ENCODE measurements at places on chromosomes 16 and 17. TPM values are rescaled to one million over a fixed set of nuclear protein-coding genes. Genes with fewer than 3 reads are reported as not detected.

The NRN1L gene
- not detected for total RNA-seq

The EMC6 gene
- 18.9 TPM for total RNA-seq

The KRT9 gene
- not detected for total RNA-seq

The TOM1L1 gene
- total RNA-seq: 17.7 TPM

The ARHGAP27 gene
- 80.0 TPM for total RNA-seq

The SLC5A10 gene
- total RNA-seq: not detected

The CORO6 gene
- total RNA-seq: 23.6 TPM

The ASPHD1 gene
- not detected for total RNA-seq

The STH gene
- total RNA-seq: not detected

The MYH1 gene
- not detected for total RNA-seq

The C16orf92 gene
- total RNA-seq: not detected

DNA sequence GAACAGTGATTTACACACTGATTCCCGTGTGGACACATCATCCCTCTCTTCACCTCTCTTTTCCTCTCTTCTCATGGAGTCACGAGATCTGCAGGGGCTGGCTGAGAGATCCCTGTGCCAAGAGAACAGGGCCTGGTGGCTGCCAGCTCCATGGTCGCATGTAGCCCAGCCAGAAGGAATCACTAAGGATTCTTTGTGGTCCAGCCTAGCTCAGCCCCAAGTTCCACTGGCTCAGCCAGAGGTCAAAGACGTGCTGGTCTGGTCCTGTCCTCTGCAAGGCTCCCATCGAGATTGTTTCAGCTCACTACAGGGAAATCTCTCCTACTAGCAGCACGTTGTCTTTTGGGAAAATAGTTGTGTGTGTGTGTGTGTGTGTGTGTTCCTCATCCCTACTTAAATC, 66.4 kb downstream of the NDEL1 start:
- DNase-seq: no peak
- H3K36me3 ChIP-seq: peaks cover 22% of the 10 kb centered on the region
- no peaks in the 10 kb centered on the region for H3K27me3 ChIP-seq
- no peaks in the 10 kb centered on the region for H3K4me1 ChIP-seq
- no peak overlapping the region for H3K27ac ChIP-seq

- H3K4me1 ChIP-seq: no peaks in the 10 kb centered on the region
- no peaks in the 10 kb centered on the region for H3K36me3 ChIP-seq
- no peak overlapping the region for H3K4me3 ChIP-seq
- H3K27ac ChIP-seq: no peak overlapping the region
These were observed 636 bp upstream of the RAP1GAP2 start for GRCh38 chr17:2795441-2796163.

- DNase-seq: no peak
- H3K36me3 ChIP-seq: no peaks in the 10 kb centered on the region
- H3K4me3 ChIP-seq: no peak overlapping the region
- H3K4me1 ChIP-seq: no peaks in the 10 kb centered on the region
These were observed 119.2 kb downstream of the SKAP1 start for GRCh38 chr17:48310748-48311213.

GRCh38 chr16:88628512-88628974, 9.8 kb upstream of the IL17C start:
- H3K27me3 ChIP-seq: no peaks in the 10 kb centered on the region
- no peak for DNase-seq
- H3K4me3 ChIP-seq: no peak overlapping the region
- no peak overlapping the region for H3K27ac ChIP-seq
- no peaks in the 10 kb centered on the region for H3K36me3 ChIP-seq

GRCh38 chr16:82792693-82793092, 165.9 kb downstream of the CDH13 start:
- H3K4me1 ChIP-seq: peaks cover 10% of the 10 kb centered on the region
- DNase-seq: no peak
- no peaks in the 10 kb centered on the region for H3K27me3 ChIP-seq
- H3K36me3 ChIP-seq: no peaks in the 10 kb centered on the region
- H3K4me3 ChIP-seq: no peak overlapping the region

- H3K4me3 ChIP-seq: peak overlapping the region; percentile 92
- peak overlapping the region; percentile 98 for H3K27ac ChIP-seq
- H3K27me3 ChIP-seq: no peaks in the 10 kb centered on the region
- H3K4me1 ChIP-seq: peaks cover 53% of the 10 kb centered on the region
- no peaks in the 10 kb centered on the region for H3K36me3 ChIP-seq
These were observed 1.6 kb downstream of the CTCF start for GRCh38 chr16:67563708-67564468.

- H3K4me3 ChIP-seq: no peak overlapping the region
- H3K4me1 ChIP-seq: peaks cover 8% of the 10 kb centered on the region
- H3K27me3 ChIP-seq: no peaks in the 10 kb centered on the region
These were observed 118.4 kb upstream of the HSBP1 start for GRCh38 chr16:83689385-83689831.

DNA sequence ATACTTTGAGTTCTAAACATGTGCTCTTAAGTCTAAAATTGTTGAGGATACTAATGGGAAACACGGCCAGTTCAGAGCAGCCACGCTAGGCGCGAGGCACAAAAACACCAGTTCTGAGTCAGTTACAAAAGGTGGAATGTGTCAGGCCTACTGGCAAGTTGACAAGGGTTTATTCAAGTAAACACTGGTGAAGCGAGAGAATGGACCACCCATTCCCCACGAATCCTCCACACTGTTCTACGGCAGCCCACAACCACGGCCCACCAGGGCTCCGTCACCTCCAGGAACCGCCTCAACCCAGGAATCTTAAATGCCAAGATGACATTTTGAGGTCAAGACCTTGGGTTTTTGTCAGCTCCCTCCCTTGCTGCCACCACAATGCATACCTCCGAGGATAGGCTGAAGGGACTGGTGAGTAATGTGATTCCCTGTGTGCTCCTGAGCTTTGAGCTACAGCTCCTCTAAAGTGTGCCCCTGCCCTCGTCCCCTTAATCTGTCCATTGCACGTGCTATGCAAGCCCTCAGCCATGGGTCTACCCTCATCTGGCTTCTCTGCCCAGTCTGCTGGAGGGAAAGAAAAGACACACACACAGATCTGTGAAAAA, 28.5 kb upstream of the TRAP1 start:
- no peaks in the 10 kb centered on the region for H3K27me3 ChIP-seq
- no peak for DNase-seq
- H3K27ac ChIP-seq: no peak overlapping the region
- no peak overlapping the region for H3K4me3 ChIP-seq
- no peaks in the 10 kb centered on the region for H3K4me1 ChIP-seq
- no peaks in the 10 kb centered on the region for H3K36me3 ChIP-seq

DNA sequence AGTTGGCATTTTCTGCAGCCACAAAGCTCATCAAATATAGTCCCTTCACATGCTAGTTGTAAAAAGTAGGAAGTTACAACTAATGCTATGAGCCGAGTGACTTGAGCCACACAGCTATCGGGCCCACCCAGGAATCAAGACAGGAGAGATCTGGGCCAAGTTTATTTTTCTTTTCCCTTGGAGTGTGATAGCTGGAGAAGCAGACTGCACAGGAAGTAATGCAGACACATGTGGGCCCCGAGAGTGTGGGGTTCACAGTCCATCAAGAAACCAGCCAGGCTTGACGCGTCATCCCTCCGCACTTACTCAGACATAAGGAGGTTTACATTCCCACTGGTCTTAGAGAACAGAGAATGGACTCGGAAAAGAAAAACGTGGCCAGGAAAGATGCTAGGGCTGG, 403.1 kb upstream of the CDH11 start:
- no peak overlapping the region for H3K4me3 ChIP-seq
- H3K4me1 ChIP-seq: no peaks in the 10 kb centered on the region
- no peaks in the 10 kb centered on the region for H3K36me3 ChIP-seq
- no peak for DNase-seq

GRCh38 chr17:38417210-38417951, 10.9 kb upstream of the ARHGAP23 start:
- peaks cover 4% of the 10 kb centered on the region for H3K27me3 ChIP-seq
- DNase-seq: no peak
- peaks cover 41% of the 10 kb centered on the region for H3K4me1 ChIP-seq
- no peak overlapping the region for H3K4me3 ChIP-seq
- no peaks in the 10 kb centered on the region for H3K36me3 ChIP-seq

- no peaks in the 10 kb centered on the region for H3K27me3 ChIP-seq
- no peak for DNase-seq
- H3K36me3 ChIP-seq: peaks cover 4% of the 10 kb centered on the region
- no peak overlapping the region for H3K27ac ChIP-seq
- no peak overlapping the region for H3K4me3 ChIP-seq
These were observed 62.3 kb downstream of the TIMM22 start for GRCh38 chr17:1059131-1059795.

Measured in vagina (tissue), 2 donors.